ENCODE measurements at places on chromosomes 7 and 10.

GRCh38 chr7:155143381-155143780, 73.3 kb downstream of the HTR5A start:
- DNase-seq = no peak

GRCh38 chr7:112103246-112103645, 103.0 kb downstream of the DOCK4 start:
- no peak for DNase-seq

DNA sequence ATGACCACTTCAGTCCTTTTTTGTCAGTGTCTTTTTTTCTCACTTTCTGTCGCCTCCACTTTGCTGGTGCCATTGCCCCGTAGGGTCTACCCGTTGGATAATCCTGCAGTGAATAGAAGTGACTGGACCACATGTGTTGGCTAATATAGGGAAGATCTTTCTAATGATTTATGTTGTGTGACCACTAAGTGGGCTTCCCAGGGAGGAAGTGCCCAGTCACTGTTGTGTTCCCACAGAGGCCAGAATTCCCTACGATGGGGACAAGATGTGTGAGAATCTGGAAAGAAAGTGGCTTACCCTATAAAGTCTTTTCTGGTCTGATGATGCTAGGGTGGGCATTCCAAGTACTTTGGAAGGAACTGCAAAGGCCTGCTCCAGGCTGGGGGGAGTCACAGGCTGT, 28.4 kb upstream of the SMC3 start:
- DNase-seq = no peak

GRCh38 chr7:112481833-112482670, 1.3 kb downstream of the LSMEM1 start:
- DNase-seq = no peak

GRCh38 chr7:2100278-2101208, 132.2 kb downstream of the MAD1L1 start:
- no peak for DNase-seq

- DNase-seq = no peak
These were observed 391.8 kb downstream of the CALN1 start for GRCh38 chr7:72020311-72020710.

- no peak for DNase-seq
These were observed 290.3 kb downstream of the TNS3 start for GRCh38 chr7:47291461-47292081.

- no peak for DNase-seq
These were observed 16.9 kb upstream of the REEP3 start for GRCh38 chr10:63504145-63504881.

DNA sequence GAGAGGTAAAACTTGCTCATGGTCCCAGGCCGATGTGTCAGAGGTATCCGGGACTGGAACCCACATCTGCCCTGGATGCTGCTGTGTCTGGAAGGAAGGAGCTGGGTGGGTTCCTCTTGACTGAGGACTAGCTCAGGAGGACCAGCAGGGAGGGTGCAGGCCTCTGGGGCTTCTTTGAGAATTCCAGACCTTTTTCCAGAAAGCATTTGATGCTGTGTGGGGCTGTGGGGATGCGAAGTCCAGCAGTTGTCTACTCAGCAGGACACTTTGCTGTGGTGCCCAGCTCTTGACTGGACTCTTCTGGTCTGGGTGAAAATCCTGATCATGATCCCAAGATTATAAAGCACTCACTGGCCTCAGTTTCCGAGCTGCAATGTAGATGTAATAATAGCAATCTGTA, 1.7 kb downstream of the RAMP3 start:
- no peak for DNase-seq

- DNase-seq = no peak
These were observed 210.8 kb downstream of the CCSER2 start for GRCh38 chr10:84539216-84539615.

GRCh38 chr7:8277394-8277982, 15.5 kb upstream of the ICA1 start:
- no peak for DNase-seq

GRCh38 chr7:105617280-105618015, 36.2 kb upstream of the EFCAB10 start:
- no peak for DNase-seq

- peak; percentile 66 for DNase-seq
These were observed 291.6 kb upstream of the SEMA3C start for GRCh38 chr7:81210137-81211064.

GRCh38 chr7:99393355-99394187, 14.8 kb downstream of the PDAP1 start:
- no peak for DNase-seq

- DNase-seq = no peak
These were observed 23.3 kb upstream of the STEAP2 start for GRCh38 chr7:90188281-90188680.

DNA sequence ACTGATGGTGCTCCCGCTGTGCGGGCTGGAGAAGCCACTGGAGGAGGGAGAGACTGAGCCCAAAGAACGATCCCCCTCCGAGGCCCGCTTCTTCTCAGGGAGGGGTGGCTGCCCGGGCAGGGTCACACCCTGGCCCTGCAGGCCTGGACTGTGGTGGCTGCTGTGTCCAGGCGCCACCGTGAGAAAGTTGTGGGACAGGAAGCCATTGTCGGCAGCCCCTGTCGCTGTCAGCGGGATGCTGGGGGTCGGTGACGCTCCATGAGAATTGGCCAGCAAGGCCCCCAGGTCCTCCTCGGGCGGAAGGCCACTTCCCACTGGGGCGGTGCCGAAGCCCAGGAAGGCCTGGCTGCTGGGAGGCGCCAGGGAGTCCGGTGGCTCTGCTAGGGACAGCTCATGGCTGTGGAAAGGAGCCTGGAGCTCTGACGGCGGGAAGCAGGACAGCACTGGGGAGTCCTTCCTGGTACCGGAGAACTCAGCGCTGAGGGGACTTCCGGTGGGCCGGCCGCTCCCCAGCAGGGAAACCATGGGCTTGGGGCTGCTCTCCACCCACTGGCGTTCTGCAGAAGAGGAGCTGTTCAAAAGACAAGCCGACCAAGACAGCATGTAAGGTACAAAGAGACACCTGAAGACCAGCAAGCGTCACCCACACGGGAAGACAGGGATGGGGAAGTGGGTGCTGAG, 278.8 kb downstream of the TNS3 start:
- no peak for DNase-seq

DNA sequence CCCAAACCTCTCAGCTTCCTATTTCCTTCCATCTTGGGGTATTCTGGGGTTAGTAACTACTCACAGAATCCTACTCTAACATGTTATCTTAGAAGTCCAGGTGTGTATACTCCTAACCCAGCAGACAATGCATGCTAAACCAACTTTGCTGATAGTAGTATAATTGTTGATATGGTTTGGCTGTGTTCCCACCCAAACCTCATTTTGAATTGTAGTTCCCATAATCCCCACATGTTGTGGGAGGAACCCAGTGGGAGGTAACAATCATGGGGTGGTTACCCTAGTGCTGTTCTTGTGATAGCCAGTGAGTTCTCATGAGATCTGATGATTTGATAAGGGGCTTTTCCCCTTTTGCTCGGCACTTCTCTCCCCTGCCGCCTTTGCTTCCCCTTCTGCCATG, 135.1 kb downstream of the CHRM2 start:
- no peak for DNase-seq

GRCh38 chr10:49650724-49651034, 28.8 kb upstream of the C10orf53 start:
- DNase-seq = no peak

- DNase-seq = no peak
These were observed 299.0 kb downstream of the HGF start for GRCh38 chr7:81470724-81471379.

DNA sequence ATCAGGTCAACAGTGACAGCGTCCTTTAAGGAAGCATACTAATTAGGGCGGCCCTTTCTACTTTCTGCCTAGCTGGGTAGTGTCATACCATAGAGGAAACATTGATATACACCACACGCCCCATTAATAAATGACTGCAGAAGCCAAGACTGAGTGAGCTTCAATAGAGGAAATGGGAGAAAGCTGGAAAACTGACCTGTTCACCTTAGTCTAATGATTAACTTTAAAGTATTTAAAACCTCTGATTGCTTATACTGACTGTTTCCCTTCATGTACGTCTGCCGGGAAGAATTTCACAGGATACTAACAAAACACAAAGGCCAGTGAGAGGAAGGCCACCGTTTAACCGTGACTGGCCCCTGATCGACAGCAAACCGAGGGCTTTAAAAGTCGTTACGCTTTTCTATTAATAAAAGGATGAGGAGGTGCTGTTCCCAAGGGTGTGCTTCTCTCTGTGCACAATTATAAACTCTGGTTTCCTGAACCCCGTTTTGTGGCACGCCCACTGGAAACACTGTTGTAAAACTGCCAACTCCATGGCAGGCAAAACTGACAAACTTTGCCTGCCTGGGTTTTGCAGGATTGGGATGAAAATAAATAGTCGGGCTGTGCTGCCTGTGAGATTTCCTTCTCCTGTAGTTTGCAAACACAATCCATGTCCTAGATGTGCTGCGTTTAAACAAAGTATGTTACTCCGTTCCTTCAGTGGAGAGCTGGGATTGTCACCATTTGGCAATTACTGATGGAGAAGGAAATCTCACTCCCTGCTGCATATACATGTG, 137.6 kb downstream of the NRP1 start:
- DNase-seq = no peak

- no peak for DNase-seq
These were observed 15.3 kb downstream of the AOC1 start for GRCh38 chr7:150867605-150868004.

DNA sequence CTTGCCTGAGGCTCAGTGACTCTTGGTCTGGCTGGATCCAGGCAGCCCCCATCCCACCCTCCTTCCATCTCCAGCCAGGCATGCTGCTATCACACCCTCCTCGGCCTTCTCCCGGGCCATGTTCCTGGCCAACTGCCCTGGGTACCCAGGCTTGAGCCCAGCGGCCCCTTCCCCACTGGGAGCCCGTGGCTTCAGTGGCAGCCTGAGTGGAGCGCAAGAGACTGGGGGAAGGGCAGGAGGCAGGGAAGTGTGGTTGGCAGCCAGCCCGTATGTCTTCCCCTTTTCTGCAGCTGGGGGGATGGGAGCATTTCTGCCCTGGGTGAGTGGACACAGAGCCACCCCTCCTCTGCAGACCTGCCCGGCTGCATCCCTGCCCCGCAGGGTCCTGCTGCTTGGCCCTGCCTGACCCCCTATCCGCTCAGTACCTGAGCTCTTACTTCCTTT, 148.5 kb downstream of the ARHGAP22 start:
- DNase-seq = peak; percentile 46

DNA sequence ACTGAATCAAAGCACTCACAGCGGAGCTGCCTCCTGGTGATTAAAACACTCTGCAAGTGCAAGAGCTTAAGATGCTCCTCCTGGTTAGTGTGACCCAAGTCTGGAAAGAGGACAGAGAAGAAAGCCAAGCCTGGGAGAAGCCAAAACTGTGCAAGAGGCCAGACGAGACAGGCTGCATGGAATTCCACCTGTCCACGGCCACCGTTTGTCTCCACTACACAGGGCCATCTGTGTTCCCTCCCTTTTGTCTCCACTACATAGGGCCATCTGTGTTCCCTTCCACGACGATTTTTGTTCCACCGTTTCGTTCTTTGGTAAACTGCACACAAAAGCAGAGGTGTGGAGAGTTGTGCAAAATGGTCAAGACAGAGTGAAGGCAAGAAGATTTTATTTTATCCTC, 233.0 kb downstream of the DIP2C start:
- DNase-seq = no peak

GRCh38 chr7:104045183-104045582, 55.7 kb upstream of the RELN start:
- DNase-seq = no peak

- no peak for DNase-seq
These were observed 126.5 kb upstream of the JCAD start for GRCh38 chr10:30185916-30186315.

DNA sequence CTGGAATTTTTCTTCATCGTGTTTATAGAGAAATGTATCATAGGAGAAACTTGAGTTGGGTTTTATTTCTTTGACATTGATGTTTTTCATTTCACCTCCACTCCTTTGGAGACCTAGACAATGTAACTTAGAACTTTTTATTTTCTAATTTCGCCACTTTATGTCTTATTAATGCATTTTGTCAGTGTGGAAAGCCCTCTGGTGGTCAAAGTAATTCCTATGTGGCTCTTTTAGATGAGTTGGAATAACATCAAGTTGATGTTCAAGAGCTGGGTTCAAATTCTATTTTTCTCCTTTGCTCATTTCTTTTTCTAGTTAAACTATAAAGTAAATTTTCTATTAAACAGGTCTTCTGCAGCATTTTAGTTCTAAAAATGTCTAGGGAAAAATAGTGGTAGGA, 478.6 kb downstream of the LRMDA start:
- DNase-seq = no peak

- no peak for DNase-seq
These were observed 617 bp upstream of the FOXI2 start for GRCh38 chr10:127736222-127736914.

DNA sequence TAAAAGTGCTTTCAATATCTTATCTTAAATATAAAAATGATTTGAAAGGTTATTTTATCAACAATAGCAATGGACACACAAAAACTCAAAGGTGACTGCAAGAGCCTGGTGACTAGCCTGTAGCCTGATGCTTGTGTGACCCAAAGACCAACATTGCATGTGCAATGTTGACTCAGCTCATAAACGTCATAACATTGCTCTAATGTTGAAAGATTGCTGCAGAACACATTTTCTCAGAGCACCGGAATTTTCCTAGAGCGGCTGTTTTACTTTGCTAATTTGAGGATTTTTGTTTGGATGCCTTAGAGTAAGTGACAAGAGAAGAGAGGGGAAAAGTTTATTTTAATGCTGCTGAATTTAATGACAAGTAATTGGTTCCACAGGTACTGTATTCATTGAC, 107.1 kb downstream of the RAB18 start:
- no peak for DNase-seq

DNA sequence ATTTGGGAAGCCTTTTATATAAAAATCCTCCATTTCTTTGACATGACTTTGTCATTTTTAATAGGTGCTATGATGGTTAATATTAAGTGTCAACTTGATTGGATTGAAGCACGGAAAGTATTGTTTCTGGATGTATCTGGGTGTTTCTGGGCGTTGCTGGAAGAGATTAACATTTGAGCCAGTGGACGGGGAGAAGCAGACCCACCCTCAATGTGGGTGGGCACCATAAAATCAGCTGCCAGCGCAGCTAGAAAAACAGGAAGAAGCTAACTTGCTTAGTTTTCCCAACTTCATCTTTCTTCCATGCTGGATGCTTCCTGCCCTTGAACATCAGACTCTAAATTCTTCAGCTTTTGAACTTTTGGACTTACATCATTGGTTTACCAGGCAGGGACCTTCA, 1003.0 kb downstream of the SORCS3 start:
- no peak for DNase-seq

GRCh38 chr7:16845746-16846145, 36.0 kb downstream of the AGR3 start:
- DNase-seq = no peak
